Thymus (tissue), 14 donors: ENCODE measurements at places on chromosomes 16 and 17.

DNA sequence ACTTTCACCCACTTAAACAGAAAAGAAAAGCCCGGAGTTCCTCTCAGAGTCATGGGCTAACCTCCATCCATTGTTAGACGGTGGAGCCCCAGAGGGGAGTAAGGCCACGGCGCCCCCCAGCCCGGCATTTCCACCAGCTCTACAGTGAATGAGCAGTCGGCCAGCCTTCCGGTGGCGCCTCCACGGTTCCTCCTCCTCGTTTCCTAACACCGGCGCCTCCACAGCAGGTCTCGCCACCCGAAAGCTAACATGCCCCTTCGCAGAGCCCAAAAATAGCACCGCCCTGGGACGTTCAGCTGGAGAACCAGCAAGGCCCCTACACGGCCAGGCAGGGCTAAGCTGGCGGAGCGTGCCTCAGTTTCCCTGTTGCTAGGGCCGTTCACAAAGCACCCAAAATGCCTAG is 858 bp downstream of the MMD start:
- DNase-seq, result no peak

DNA sequence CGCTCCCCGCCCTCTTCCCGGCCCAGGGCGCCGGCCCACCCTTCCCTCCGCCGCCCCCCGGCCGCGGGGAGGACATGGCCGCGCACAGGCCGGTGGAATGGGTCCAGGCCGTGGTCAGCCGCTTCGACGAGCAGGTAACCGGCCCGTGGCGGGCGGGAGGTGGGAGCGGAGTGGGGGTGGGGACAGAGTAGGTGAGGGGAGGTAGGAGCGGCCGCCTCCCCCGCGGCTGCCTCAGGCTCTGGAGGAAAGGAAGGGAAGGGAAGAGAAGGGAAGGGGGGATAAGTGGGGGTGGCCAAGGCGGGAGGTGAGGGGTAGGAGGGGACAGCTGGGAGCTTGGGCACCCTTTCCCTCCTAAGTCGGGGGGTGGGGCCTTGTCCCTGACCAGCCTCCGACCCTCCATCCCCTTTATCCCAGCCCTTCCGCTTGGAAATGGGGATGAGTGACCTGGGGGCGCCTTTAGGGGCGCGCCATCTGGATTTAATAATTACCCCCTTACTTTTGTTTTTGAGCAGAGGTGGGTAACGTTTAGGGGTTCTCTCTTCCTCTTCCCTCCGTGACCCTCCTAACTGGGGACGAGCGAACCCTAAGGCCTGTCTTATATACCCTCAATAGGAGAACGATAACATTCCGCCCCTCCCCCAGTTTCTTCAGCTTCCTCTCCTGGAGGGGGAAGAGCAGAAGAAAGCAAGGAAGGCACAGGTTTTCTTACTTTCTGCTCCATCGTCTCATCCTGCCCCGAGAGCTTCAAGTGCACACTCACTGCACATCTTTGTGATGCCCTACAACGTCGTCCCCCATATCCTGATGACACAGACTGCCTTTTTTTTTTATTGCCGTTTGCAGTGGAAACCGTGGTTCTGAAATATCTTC is 694 bp downstream of the NF1 start:
- peak; percentile 29 for DNase-seq

DNA sequence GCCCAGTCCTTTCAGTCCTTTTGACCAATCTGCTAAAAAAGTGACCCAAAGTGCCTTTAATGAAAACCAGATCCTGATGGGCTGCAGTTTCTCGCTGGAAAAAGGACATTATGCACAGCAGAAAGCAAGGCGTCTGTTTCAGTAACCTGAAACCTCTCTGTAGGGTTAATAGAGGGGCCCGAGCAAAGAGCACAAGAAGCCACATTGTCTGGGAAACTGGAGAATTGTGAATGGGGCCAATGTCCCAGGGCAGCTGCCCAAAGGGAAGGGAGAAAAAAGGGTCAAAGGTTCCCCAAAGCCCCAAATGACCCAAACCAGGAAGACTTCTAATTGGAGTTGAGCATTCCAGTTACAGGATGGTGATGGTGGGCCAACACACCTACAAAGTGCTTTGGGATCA is 3.0 kb downstream of the OTOA start:
- no peak for DNase-seq

DNA sequence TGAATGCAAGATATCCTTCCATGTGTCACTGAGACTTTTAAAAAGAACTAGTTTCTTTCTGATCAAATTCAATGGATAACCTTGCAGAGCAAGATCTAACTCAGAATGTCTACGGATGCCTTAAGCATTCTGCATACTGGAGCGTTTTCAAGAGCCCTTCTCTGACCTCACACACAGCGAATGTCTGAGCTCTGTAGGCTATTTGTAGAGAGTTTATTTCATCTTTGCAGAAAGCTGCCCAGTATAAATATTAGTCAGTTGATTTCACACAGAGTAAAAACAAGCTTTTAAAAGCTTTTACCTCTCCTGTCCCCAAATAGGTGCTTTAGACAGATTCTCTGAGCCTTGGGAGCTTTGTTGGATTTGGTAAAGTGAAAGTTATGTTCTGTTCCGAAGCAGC is 165.0 kb downstream of the RBFOX1 start:
- no peak for DNase-seq

DNA sequence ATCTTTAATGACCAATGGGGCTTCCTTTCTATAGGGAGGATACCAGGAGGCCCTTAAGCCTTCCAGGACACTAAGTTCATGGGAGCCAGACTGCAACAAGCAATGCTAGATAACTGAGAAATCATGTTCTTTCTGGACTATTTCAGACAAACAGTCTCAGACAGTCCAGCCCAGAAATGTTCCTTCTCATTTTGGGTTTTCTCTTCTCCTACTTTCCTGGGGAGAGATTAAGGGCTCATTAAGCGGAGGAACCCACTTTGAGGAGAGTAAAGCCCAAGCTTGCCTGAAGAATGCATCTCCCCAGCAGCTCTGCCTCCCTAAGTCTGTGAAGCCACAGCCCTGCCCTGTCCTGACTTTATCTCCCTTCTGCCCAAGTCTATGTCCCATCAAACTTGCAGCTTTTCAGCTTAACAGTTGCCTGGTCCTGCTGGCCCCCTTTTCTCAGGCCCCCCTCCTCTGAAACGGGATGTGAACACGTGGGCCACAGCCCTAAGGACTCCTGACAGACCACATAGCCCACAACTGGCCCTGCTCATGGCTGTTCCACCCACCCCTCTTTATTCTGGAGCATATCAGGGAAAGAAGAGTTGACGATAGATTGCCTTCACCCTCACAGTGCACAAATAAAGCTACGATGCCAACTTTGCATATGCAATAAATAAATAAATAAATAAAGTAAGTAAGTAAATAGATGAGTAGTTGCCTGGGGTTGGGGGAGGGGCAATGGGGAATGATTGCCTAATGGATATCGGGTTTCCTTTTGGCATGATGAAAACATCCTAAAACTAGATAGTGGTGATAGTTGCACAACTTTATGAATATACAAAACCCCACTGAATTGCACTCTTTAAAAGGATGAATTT is 111.0 kb downstream of the N4BP1 start:
- DNase-seq, result no peak

GRCh38 chr17:17422641-17423040 is 54.2 kb upstream of the MED9 start:
- no peak for DNase-seq
